ENCODE measurements at places on chromosomes 16 and 17.

GRCh38 chr17:13597723-13598347 lies 3.9 kb downstream of the HS3ST3A1 start:
- H3K27me3 ChIP-seq: peaks cover 22% of the 10 kb centered on the region
- no peak overlapping the region for H3K27ac ChIP-seq
- no peaks in the 10 kb centered on the region for H3K36me3 ChIP-seq
- H3K4me1 ChIP-seq: peaks cover 9% of the 10 kb centered on the region
- no peak overlapping the region for H3K4me3 ChIP-seq

- H3K27ac ChIP-seq: no peak overlapping the region
- H3K4me1 ChIP-seq: no peaks in the 10 kb centered on the region
- no peak overlapping the region for H3K4me3 ChIP-seq
- peaks cover 77% of the 10 kb centered on the region for H3K27me3 ChIP-seq
- DNase-seq: no peak
- H3K36me3 ChIP-seq: no peaks in the 10 kb centered on the region
Observed at GRCh38 chr16:1919327-1919998, 1.2 kb upstream of the HS3ST6 start.

- H3K4me1 ChIP-seq: peaks cover 50% of the 10 kb centered on the region
- no peaks in the 10 kb centered on the region for H3K36me3 ChIP-seq
- H3K27me3 ChIP-seq: no peaks in the 10 kb centered on the region
- H3K4me3 ChIP-seq: no peak overlapping the region
- DNase-seq: no peak
Observed at GRCh38 chr17:64180089-64181073, 50.4 kb upstream of the ERN1 start.

DNA sequence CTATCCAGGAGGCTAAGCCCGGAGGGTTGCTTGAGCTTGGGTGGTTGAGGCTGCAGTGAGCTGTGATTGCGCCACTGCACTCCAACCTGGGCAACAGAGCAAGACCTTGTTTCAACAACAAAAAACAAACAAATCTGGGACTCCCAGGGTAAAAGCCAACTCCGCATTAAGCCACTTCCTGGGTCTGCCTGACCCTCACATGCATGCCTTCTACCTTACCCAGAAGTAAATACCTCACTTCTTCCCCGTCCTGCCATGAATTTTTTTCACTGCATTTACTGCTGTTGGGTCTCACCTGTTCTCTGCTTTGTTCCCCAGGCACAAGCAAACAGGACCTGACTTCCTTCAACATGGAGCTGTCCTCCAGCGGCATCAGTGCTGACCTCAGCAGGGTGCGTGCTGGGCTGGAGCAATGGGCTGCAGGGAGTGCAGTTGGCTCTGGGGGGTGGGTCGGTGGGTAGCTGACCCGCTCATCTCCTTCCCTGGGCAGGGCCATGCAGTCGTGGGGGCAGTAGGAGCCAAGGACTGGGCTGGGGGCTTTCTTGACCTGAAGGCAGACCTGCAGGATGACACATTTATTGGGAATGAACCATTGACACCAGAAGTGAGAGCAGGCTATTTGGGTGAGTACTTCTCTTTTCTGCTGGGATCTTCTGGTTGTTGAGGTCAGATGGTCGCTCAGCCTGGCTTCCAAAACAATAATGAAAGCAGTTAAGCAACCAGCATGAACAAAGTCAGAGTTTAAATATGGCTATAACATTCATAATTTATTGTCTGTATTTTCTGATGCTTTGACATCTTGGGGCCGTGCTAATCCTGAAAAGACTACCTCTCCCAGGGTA lies 16.4 kb downstream of the ITGAL start:
- no peak overlapping the region for H3K27ac ChIP-seq
- no peaks in the 10 kb centered on the region for H3K27me3 ChIP-seq
- no peak for DNase-seq
- H3K36me3 ChIP-seq: no peaks in the 10 kb centered on the region
- H3K4me3 ChIP-seq: no peak overlapping the region
- peaks cover 3% of the 10 kb centered on the region for H3K4me1 ChIP-seq

- no peaks in the 10 kb centered on the region for H3K4me1 ChIP-seq
- no peak overlapping the region for H3K27ac ChIP-seq
- DNase-seq: no peak
- H3K36me3 ChIP-seq: no peaks in the 10 kb centered on the region
- H3K27me3 ChIP-seq: no peaks in the 10 kb centered on the region
Observed at GRCh38 chr16:84022644-84023043, 20.0 kb downstream of the SLC38A8 start.

DNA sequence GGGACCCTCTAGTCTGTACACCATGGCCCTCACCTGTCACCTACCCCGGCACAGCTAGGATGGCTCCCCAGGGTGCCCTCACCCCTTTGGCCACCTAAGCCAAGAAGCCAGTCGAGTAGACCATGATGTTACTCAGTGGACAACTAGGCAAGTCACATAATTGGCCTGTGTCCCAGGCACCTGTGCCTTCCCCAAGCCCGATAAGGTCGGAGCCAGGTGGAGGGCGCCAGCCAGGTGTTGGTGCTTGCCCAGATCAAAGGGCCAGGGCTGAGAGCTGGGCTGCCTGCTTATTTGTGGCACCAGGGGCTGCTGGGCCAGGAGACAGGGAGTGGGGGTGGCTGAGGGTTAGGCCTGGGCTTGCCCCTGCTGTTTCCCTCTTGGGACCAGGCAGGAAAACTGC lies 16.8 kb downstream of the SPNS2 start:
- H3K36me3 ChIP-seq: no peaks in the 10 kb centered on the region
- no peaks in the 10 kb centered on the region for H3K4me1 ChIP-seq
- no peak overlapping the region for H3K27ac ChIP-seq
- no peak overlapping the region for H3K4me3 ChIP-seq
- no peak for DNase-seq
- no peaks in the 10 kb centered on the region for H3K27me3 ChIP-seq

DNA sequence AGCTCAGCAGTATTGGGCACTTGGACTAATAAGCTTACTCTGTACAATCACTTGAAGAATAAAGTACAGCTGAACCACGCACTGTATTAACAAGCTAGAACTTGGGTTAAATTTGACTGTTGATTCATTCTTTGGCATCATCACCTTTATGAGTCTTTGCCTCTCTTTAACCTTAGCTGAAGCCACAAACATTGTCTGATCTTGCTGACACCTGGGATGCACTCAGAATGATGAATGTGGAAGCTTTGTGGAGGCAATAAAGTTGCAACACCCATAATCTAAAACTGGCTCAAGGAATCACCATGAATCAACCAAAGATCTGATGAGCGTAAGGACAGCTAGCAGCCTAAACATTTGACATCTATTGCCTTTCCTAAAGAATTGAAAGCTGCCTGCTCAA lies 590.6 kb upstream of the SOX9 start:
- H3K27me3 ChIP-seq: no peaks in the 10 kb centered on the region
- H3K27ac ChIP-seq: no peak overlapping the region
- H3K4me3 ChIP-seq: no peak overlapping the region
- H3K36me3 ChIP-seq: no peaks in the 10 kb centered on the region
- H3K4me1 ChIP-seq: no peaks in the 10 kb centered on the region
- no peak for DNase-seq

DNA sequence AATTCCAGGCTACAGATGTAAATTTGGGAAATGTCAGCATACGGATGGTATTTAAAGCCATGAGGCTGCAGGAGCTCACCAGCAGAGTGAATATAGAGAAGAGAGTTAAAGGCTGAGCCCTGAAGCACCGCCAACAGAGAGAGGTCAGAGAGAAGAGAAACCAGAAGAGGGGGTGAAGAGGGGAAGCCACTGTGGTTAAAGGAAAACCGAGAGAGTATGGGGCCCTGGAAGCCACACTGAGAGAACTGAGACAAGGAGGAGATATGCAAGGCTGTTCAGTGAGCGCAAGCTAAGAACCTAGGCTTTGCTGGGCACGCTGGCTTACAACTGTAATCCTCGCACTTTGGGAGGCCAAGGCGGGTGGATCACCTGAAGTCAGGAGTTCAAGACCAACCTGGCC lies 24.6 kb downstream of the COPRS start:
- H3K27ac ChIP-seq: no peak overlapping the region
- DNase-seq: no peak
- no peaks in the 10 kb centered on the region for H3K4me1 ChIP-seq
- no peak overlapping the region for H3K4me3 ChIP-seq
- H3K36me3 ChIP-seq: no peaks in the 10 kb centered on the region
- no peaks in the 10 kb centered on the region for H3K27me3 ChIP-seq

GRCh38 chr16:30740364-30741251 lies 7.6 kb upstream of the PHKG2 start:
- DNase-seq: peak; percentile 69
- no peak overlapping the region for H3K4me3 ChIP-seq
- H3K4me1 ChIP-seq: peaks cover 12% of the 10 kb centered on the region
- no peaks in the 10 kb centered on the region for H3K27me3 ChIP-seq
- peak overlapping the region; percentile 69 for H3K27ac ChIP-seq
- peaks cover 55% of the 10 kb centered on the region for H3K36me3 ChIP-seq

GRCh38 chr16:31714903-31715504 lies 158.6 kb upstream of the ZNF267 start:
- H3K4me3 ChIP-seq: no peak overlapping the region
- H3K27ac ChIP-seq: peak overlapping the region; percentile 95
- no peaks in the 10 kb centered on the region for H3K36me3 ChIP-seq
- DNase-seq: no peak
- H3K4me1 ChIP-seq: peaks cover 22% of the 10 kb centered on the region

DNA sequence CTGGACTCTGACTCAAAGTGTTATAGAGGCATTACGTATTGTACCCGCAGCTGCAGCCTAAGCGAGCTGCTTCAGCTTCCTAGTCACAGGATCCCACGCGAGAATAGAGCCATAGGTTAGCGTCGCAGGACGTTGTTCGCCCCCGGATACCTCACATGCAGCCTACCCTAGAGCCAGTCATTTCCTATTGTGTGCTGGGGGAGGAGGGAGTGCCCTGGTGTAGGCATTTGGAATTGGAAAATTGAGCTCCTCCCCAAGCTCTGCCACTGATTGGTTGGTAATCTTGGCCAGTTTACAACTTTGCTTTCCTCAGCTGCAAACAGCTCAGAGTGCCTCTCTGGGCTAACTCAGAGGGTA lies 530 bp downstream of the NAA60 start:
- DNase-seq: no peak
- H3K27ac ChIP-seq: peak overlapping the region; percentile 85
- H3K27me3 ChIP-seq: no peaks in the 10 kb centered on the region
- H3K4me1 ChIP-seq: peaks cover 8% of the 10 kb centered on the region
- H3K36me3 ChIP-seq: no peaks in the 10 kb centered on the region

DNA sequence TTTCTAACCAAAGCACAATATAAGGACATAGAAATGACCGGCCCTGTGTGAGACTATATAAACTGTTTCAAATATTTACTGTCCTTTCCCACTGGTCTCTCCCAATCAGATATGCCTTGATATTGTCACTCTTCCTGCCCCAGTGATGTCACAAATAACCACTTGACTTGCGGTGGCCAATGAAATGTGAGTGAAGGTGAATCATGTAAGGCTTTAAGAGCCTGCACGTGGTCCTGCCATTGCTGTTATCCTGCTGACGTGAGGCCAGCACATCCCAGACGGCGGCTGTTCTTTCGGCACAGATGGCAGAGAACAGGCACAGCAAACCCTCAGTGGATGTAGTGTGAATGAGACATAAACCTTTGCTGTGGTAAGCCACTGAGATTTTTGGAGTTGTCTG lies 5.4 kb upstream of the KLHL11 start:
- no peak overlapping the region for H3K4me3 ChIP-seq
- no peak overlapping the region for H3K27ac ChIP-seq
- no peaks in the 10 kb centered on the region for H3K27me3 ChIP-seq

DNA sequence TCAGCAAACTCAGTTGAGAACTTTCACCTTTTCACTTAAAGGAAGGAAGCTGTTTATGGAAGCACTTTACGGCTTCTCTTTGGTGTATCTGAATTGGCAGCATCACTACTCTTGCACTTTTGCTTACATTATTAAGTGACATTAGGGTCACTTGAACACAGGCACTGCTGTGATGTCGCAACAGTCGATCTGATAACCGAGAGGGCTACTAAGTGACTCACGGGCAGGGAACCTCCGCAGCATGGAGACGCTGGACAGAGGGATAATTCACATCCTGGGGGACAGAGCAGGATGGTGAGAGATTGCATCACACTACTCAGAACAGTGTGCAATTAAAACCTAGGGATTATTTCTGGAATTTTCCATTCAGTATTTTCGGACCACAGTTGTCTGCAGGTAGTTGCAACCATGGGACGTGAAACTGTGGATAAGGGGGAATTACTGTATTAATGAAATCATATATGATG lies 56.5 kb downstream of the DNAH2 start:
- H3K4me3 ChIP-seq: no peak overlapping the region
- no peaks in the 10 kb centered on the region for H3K36me3 ChIP-seq
- no peak for DNase-seq
- no peaks in the 10 kb centered on the region for H3K4me1 ChIP-seq
- H3K27ac ChIP-seq: no peak overlapping the region

GRCh38 chr16:4209666-4210065 lies 32.2 kb downstream of the SRL start:
- H3K4me1 ChIP-seq: peaks cover 87% of the 10 kb centered on the region
- peaks cover 8% of the 10 kb centered on the region for H3K36me3 ChIP-seq
- peak overlapping the region; percentile 97 for H3K27ac ChIP-seq
- H3K4me3 ChIP-seq: no peak overlapping the region
- no peak for DNase-seq
- H3K27me3 ChIP-seq: no peaks in the 10 kb centered on the region

- DNase-seq: no peak
- H3K27ac ChIP-seq: no peak overlapping the region
- H3K27me3 ChIP-seq: no peaks in the 10 kb centered on the region
- no peaks in the 10 kb centered on the region for H3K4me1 ChIP-seq
Observed at GRCh38 chr16:47592232-47592631, 131.1 kb downstream of the PHKB start.

Data from gastrocnemius medialis (tissue), 4 donors.